ENCODE measurements at places on chromosomes 16 and 17.

DNA sequence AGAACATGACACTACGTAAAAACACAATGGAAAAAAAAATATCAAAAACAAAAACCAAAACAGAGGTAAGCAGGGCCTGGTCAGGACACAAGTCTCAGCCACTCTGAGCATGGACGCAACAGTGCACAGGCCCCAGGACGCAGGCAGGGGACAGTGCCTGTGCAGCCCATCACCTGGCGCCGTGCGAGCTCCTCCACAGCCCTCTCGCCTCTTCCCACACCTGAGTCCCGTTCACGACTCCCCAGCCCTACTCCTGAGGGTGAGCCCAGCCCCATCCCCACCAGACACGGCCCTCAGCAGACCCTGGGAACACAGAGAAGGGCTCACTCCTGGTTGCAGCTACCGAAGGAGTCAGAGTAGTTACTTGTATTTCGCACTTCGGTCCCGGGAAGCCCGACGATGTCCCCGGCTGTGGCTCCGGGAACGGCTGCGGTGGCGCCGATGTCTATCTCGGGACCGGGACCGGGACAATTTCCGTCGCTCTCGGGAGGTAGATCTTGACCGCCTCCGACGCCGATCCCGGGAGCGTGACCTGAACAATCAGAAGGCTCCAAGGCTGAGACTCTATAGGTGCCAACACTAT is 9.4 kb downstream of the HBQ1 start:
- DNase-seq: no peak

- no peak for DNase-seq
These were observed 31.5 kb downstream of the RAB11FIP3 start for GRCh38 chr16:456891-457483.

GRCh38 chr17:55859301-55859795 is 108.5 kb downstream of the PCTP start:
- DNase-seq: no peak

- DNase-seq: peak; percentile 49
These were observed 526 bp downstream of the ZZEF1 start for GRCh38 chr17:4142107-4142900.

GRCh38 chr17:42806249-42806648 is 7.6 kb downstream of the CNTD1 start:
- no peak for DNase-seq

DNA sequence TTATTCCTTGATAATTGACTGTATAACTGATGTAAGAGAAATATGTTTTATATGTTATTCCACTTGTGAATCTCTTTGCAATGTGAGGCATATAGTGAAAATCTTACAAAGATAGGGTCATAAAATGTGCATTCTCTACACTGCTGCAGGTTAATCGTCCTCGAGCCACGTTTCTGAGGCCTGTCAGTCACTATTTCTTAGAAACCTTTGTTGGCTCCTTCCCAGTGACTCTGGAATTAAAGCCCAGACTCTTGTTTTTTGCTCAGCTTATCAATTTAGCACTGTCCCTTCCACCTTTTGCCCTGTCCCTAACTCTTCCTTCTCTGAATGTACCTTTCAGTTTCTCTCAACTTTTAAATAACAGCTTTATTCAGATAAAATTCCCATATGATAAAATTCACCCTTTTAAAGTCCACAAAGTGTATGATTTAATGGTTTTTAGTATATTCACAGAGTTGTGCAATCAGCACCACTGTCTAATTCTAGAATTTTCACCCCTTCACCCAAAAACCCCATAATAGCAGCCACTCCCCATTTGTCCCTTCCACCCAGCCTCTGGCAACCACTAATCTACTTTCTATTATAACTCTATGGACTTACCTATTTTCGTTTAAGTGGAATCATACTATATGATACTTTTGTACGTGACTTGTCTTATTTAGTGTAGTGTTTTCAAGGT is 8.6 kb downstream of the TNRC6A start:
- DNase-seq: no peak

GRCh38 chr17:6429266-6429665 is 5.7 kb downstream of the AIPL1 start:
- no peak for DNase-seq

GRCh38 chr16:78289844-78290277 is 190.4 kb downstream of the WWOX start:
- no peak for DNase-seq

GRCh38 chr16:53449816-53450517 is 15.7 kb downstream of the RBL2 start:
- DNase-seq: no peak

DNA sequence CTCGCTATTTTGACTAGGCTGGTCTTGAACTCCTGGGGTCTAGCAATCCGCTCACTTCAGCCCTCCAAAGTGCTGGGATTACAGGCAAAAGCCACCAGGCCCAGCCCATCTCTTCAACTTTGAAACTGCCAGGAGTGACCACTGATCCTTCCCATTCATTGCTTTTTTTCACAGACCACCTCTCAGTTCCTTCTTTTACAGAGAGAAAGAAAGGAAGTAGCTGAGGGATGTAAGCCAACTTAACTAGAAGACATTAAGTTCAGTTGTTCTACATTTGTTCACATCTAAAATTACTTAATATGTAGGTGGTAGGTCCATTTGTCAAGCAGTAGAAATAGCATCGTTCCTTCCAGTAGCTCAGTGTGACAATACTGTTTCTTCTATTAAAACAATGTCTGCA is 219.8 kb downstream of the STX8 start:
- no peak for DNase-seq

DNA sequence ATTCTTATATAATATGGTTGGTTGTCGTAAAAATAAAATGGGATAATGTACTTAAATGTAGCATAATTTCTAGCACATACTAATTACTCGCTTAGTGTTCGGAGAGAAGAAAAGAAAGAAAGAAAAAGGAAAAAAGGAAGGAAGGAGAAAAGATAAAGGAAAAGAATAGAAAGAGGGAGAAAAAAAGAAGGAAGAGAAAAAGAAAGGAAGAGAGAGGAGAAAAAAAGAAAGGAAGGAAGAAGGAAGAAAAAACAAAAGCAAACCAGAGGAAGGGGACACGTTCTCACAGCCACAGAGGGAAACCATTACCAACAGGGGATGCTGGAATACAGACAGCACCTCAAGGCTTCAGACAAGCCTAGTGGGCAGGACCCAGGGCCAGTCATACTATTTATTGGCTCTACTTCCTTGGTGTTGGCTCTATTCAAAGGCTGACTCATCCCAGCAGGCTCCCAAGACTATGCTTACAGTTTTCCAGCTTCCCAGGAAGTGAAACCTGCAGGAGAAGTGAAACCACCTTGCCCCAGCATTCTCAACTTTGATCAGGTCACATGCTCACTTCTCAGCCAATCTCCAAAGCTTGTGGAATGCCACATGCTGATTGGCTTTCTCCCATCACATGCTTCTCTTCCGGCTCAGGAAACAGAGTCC is 273.5 kb upstream of the IRX5 start:
- no peak for DNase-seq

- DNase-seq: no peak
These were observed 2.9 kb upstream of the SYT17 start for GRCh38 chr16:19165101-19165500.

- peak; percentile 75 for DNase-seq
These were observed 43.3 kb downstream of the HAPSTR1 start for GRCh38 chr16:9134739-9135138.
